CD4-positive, alpha-beta T cell treated with Interleukin-2 at 100 ng/mL for 4 hours (primary cell): ENCODE measurements at places on chromosomes 12 and 14.
A peak's percentile ranks its signal among the peaks of the same experiment; 100 is the strongest.

DNA sequence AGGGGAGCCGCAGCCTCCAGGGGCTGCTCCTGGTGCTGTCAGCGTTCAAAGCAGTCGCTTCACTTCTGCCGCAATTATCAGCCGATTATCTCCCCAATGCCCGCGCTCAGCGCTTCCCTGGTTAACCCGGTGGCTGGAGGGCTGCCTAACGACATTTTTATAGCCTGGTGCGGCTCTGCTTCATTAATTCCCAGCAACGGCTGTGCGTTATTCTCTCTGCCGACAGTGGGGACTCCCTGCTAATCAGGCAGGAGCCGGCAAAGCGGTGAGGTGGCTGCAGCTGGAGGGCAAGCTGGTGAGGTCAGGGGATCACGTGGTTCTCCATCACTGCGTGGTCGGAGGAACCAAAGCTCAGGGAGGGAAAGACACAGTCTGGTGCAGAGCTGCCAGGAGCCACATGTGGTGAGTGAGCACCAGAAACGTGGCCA is 62.9 kb downstream of the GLRX5 start:
- DNase-seq, result no peak

- no peak for DNase-seq
These were observed 306.3 kb upstream of the FLRT2 start for GRCh38 chr14:85223667-85224066.

DNA sequence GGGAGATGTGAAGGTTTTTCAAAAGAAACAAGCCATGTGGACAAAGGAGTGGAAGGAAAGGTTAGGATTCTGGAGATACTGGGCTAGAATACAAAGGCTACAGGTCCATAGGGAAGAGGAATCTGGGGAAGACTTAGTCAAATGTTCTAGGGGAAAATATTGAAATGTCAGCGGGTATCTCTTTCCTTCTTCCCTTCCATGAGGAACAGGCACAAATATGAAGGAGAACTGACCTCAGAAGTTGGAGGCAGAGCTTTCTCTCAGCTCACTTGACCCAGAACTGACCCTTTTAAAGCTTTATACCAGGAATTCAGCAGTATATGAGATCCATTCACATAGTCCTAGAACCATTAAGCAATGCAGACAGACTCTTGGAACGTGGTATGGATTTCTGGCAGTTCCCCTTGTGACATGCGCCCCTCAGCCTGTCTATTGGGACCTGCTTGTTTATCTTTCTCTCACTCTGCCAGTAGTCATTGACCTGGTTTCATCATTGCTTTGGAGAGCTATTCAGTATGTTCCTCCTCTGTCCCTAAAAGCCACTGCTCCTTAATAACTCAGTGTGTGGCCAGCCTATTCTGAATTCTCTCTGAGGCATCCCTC is 43.0 kb upstream of the GSG1 start:
- DNase-seq, result no peak

- no peak for DNase-seq
These were observed 28.4 kb downstream of the NOC4L start for GRCh38 chr12:132172619-132173018.

- DNase-seq, result no peak
These were observed 120.0 kb downstream of the PPFIA2 start for GRCh38 chr12:81639196-81639595.

- no peak for DNase-seq
These were observed 67.6 kb upstream of the GRIN2B start for GRCh38 chr12:14048941-14049545.

- DNase-seq, result no peak
These were observed 14.5 kb upstream of the KRT83 start for GRCh38 chr12:52335598-52336262.

GRCh38 chr14:93619176-93619793 is 169.0 kb downstream of the PRIMA1 start:
- no peak for DNase-seq

DNA sequence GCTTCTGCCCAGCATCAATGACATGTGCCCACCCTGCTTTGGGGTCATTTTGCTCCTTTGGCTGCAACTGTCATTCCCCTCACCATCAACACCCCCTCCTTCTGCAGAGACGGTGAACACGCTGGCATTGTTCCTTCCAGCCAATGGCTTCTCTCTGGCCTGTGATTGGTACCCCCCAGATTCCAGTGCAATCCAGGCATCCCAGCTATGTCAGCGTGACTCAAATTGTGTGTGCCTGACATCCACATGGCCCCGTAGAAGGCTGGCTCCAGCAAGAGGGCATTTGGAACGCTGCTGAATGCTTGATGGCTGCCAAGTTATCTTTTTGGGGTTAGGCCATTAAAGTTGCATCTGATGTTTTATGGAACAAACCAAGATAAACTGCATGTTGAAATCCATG is 21.0 kb upstream of the CCND2 start:
- no peak for DNase-seq

- DNase-seq, result no peak
These were observed at the start of gene MYBPC1 for GRCh38 chr12:101594700-101595099. TSS of gene MYBPC1 (plus strand) at chr12:101594971. CDS start at chr12:101595071, 100 bp downstream.

DNA sequence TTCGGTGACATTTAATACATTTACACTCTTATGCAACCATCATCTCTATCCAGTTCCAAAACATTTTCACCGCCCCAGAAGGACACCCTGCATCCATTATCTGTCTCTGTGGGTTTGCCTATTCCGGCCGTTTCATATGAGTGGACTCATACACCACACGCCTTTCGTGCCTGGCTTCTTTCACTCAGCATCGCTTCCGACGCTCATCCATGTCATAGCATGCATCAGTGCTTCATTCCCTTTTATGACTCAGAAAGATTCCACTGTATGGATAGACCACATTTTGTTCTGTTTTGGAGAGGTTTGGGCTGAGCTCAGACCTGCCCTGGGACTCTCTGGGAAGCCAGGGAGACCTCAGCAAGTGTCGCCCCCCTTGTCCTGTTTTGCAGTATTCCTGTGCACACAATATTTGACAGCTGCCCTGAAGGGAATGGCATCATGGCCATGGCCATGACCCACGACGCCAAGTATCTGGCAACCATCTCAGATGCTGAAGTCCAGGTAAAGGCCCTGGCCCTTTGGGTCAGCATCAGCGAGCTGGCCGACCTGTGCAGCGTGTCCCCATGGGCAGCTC is 23.8 kb downstream of the CFAP251 start:
- DNase-seq, result no peak

- DNase-seq, result no peak
These were observed 1717.7 kb upstream of the SEL1L start for GRCh38 chr14:83251402-83251801.

DNA sequence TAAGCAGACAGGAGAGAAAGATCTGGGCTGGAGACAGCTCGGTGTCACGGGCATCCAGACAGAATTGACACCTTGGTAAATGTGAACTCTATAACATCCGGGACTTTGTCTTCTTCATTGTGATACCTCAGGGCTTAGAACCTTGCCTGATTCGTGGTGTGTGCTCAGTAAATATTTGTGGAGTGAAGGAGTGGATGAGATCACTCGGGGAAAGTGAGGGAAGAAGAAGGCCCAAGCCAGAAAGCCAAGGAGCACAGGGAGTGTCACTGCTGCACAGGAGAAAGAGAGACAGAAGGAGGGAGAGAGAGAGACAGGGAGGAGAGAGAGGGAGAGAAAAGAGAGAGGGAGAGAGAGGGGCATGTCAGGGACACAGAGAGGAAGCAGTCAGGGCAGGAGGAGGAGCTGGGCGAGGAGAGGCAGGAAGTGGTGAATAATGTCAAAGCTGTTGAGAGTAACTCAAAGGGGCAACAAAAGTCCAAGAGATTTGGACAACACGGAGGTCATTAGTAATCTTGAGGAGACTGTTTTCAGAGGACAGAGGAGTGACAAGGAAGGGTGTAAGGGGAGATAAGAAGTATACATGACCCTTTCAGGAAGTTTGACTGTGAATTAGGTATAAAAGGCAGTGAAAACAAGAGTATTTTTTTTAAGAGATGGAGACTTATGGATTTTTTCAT is 141.6 kb upstream of the MAX start:
- peak; percentile 34 for DNase-seq

GRCh38 chr12:53492830-53493609 is 6.2 kb downstream of the MAP3K12 start:
- peak; percentile 85 for DNase-seq

- no peak for DNase-seq
These were observed 783 bp upstream of the TUBA1B start for GRCh38 chr12:49131894-49132461.

- no peak for DNase-seq
These were observed 124.0 kb downstream of the DYRK2 start for GRCh38 chr12:67772267-67773169.
